ENCODE measurements at places on chromosomes 3 and 15.
A peak's percentile ranks its signal among the peaks of the same experiment; 100 is the strongest.

DNA sequence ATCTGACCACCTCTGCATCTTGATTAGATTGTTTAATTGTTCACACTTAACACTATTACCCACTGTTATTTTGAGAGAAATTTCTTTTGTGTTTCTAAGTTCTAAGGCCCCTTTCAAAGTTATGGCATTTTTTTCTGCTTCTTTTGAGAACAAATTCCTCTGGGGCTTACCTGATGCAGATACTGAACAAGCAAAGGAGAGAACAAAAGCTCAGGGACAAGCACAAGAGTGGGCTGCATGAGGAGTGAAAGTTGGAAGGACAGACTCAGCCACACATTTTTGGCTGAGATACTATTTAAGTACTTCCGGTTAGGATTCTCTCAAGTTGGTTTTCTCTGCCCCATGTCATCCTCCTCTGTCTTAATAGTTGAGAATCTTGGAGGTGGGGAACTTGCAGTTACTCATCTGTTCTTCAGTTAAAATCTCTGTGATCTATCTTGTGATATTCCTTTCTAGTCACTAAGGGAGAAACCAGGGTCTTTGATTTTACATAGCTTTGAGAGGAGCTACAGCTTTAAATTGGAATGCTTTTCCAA, 54.7 kb downstream of the CMTM6 start:
- DNase-seq = no peak

DNA sequence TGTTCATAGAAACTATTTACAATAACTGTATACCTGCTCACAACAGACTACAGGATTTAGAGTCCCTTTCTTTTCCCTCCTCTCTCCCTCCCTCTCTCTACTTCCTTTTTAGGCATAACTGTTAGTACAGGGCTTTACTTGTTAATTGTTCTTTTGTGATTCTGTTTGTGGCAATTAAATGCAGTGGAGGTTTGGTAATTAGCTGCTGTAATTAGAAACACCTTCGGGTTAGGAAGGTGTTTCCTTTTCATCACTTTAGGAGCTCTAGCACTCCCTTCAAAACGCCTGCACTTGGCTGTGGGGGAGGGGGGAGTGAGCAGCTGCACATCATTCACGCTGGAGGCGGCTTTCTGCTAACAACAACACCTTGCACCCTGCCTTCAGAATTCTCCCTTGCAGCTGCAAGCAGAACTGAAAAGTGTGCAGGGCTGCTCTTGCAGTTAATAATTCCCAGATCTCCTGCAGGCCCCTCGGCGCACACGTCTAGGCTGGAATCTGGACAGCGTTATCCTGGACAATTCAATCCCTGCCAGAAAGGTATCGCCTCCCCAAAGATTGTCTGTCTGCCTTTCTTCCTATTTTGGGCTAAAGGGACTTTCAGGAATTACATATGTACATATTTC, 242.6 kb upstream of the RGMA start:
- no peak for DNase-seq

GRCh38 chr15:49622561-49622960, 1.7 kb downstream of the DTWD1 start:
- no peak for DNase-seq

- DNase-seq = no peak
These were observed 3.2 kb upstream of the ILDR1 start for GRCh38 chr3:122025296-122025695.

- DNase-seq = no peak
These were observed 1.4 kb upstream of the FOXB1 start for GRCh38 chr15:60002528-60003218.

DNA sequence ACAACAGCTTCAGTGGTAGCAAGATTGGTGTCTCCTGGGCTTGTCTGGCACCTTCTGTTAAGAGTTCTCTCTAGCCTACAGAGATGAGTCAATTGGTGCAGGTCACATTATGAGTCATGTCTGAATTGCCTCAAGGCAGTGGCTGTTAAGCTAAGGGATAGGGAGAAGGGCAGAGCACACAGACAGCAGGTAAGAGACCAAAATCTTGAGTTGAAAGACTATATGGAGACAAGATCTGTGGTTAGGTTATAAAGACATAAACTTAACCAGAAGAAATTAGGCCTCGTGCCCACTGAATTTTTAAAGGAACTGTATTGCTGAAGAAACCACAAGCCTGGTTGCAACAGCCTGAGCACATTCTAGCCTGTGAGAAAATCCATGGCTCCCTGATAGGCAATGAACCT, 19.2 kb upstream of the KPNA1 start:
- peak; percentile 75 for DNase-seq

GRCh38 chr15:74826364-74826819, at the start of gene CPLX3:
TSS of gene CPLX3 (plus strand) at chr15:74826627. CDS start at chr15:74826704, 77 bp downstream.
- DNase-seq = no peak

GRCh38 chr15:51801391-51801835, 28.0 kb upstream of the TMOD3 start:
- peak; percentile 32 for DNase-seq

DNA sequence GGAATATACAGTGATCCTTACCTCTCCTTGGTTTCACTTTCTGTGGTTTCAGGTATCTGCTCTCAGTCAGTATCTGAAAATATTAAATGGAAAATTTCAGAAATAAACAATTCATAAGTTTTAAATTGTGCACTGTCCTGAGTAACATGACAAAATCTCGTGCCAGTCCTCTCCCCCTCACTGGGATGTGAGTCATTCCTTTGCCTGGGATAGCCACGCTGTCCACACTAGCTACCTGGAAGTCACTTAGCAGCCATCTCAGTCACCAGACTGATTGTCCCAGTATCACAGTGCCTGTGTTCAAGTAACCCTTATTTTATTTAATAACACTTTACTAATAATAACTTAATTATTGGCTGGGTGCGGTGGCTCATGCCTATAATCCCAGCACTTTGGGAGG, 15.3 kb upstream of the KLHL25 start:
- no peak for DNase-seq

DNA sequence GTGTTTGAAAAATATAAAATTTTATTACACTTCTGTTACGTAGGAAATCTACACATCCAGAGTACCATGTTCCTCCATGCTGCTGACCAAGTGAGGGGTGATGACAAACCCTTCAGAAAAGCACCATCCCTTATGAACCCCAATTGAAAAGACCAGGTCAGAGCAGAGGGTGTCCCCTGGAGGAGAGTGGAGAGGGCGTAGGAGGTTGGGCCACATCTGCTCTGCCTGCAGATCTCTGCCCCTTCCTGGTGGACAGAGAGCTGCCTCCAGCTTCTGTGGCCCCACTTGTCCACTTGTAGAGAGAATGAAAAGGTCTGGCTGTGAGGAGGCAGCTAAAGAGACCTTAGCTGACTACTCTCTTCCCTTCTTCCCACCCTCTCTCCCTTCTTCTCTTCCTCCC, 55.5 kb downstream of the GLDN start:
- DNase-seq = no peak

GRCh38 chr3:10432156-10432845, 73.1 kb downstream of the ATP2B2 start:
- DNase-seq = no peak

DNA sequence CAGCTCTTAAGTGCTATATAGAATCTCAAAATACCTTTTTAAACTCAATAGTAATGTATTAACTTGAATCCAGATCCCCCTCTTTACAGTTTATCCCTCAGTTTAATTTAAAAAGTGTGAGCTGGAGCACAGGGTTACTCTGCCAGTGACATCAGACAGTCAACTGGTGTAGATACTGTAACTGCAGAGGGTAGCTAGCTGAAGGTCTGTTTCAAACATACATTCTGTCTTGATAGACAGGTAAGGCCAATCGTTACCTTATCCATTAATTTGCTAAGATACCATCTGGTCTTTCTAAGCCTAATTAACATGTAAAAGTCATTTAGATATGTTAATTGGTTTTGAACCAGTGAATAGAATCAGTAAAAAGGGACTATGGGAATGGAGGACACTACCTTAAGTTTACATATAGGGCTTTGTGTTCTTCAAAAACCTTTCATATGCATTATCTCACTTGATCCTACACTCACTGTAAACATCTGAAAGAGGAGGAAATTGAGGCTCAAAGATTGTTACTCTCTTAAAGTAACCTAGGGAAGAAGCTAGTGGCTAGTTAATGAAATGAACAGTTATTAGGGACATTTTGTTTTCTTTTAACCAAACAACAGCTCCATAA, 59.5 kb upstream of the TSPAN3 start:
- no peak for DNase-seq

DNA sequence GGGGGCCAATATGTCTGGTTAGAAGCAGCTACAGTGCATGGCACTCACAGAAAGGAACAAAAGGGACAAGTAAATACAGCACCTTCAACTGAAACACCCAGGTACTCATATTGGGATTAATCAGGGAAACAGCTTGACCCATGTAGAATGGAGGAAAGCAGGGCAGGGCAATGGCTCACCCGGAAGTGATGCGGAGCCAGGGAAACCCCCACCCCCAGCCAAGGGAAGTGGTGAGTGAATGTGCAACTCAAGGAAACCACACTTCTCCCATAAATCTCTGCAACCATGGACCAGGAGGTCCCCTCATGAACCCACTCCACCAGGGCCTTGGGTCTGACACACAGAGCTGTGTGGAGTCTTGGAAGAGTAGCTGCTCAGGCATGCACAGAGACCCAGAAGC, 117.1 kb downstream of the MTHFS start:
- DNase-seq = no peak

GRCh38 chr3:139117136-139117675, 72.5 kb upstream of the PRR23C start:
- peak; percentile 38 for DNase-seq

GRCh38 chr15:51184627-51185026, 89.9 kb upstream of the TNFAIP8L3 start:
- no peak for DNase-seq

- DNase-seq = peak; percentile 43
These were observed 62.6 kb downstream of the SLC7A14 start for GRCh38 chr3:170523248-170523647.

GRCh38 chr15:24675332-24676144, at the start of gene NPAP1:
TSS of gene NPAP1 (plus strand) at chr15:24675775. CDS start at chr15:24675868, 93 bp downstream.
- no peak for DNase-seq

DNA sequence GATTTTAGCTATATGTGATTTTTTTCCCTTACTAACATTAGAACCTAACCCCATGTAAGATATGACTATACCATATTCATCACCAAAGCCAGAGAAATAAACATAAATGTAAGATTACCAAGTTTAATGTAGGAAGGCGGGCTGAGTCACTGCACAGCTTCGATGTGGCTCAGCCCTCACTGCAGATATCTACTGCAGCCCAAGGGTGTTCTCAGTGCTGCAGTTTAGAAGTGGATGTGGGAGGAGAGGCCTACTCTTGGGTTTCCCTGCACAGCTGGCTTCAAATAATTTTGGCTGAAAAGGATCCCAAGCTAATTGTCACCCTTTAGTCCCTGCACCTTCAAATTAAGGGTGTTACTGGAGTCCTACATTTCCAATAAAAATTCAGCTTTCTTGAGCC, 9.3 kb downstream of the ARPP19 start:
- DNase-seq = peak; percentile 76

- no peak for DNase-seq
These were observed 10.5 kb downstream of the NR2C2 start for GRCh38 chr3:14957925-14958324.

GRCh38 chr15:71201477-71201876, 86.2 kb downstream of the THSD4 start:
- no peak for DNase-seq

GRCh38 chr3:159887911-159888310, 100.7 kb upstream of the IL12A start:
- DNase-seq = no peak

GRCh38 chr15:64990168-64990470, 405 bp upstream of the SPG21 start:
- no peak for DNase-seq

- DNase-seq = no peak
These were observed 57.7 kb downstream of the GATM start for GRCh38 chr15:45320581-45321205.

DNA sequence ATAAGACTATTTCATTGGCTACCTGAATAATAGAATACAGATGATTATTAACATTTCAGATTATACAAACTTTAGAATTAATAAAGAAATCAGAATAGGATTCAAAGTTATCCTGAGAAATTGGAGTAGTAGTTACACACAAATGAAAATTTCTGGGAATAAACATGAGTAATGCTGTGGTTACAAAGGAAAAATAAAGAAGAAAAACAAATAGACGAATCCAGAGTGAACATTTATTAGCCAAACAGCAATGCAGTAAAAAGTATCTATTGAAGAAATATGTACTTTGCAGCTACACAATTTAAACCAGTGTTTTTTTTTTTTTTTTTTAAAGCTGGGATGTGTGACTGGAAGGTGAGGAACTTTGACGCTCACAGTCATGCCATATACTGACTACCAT, 1159.2 kb downstream of the TUSC7 start:
- no peak for DNase-seq

GRCh38 chr3:5134499-5134898, 12.4 kb downstream of the ARL8B start:
- DNase-seq = no peak

GRCh38 chr3:70531063-70531657, 218.7 kb upstream of the MDFIC2 start:
- peak; percentile 15 for DNase-seq

DNA sequence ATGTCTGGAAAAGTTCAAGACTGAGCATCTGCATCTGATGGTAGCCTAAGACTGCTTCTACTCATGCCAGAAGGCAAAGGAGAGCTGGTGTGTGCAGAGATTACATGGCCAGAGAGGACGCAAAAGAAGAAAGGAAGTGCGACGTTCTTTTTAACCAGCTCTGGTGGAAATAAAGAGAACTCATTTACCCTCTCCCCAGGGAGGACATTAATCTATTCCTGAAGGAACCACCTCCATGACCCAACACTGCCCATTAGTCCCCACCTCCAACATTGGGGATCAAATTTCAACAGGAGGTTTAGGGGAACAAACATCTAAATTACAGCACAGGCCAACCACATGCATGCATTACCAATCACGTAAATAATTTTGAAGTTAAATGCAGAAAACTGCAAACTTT, 1.5 kb upstream of the NCK1 start:
- DNase-seq = no peak

DNA sequence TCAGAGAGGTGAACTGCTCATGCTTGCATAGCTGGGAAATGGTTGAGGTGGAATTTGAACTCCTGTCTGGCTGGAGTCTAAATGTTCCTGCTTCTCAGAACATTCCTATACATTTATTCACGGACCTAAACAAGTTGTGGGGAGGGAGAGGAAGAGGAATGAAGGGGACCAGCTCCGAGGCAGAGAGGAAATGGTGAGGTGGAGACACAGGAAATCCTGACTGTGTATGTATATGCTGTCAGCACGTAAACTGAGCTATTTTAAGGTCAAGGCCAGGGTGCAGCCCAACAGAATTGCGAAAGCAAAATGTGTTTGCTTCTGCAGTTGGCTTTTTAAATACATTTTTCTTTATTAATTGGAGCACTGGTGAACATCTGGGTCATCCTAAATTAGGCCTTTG, 74.1 kb upstream of the POMGNT2 start:
- peak; percentile 98 for DNase-seq

DNA sequence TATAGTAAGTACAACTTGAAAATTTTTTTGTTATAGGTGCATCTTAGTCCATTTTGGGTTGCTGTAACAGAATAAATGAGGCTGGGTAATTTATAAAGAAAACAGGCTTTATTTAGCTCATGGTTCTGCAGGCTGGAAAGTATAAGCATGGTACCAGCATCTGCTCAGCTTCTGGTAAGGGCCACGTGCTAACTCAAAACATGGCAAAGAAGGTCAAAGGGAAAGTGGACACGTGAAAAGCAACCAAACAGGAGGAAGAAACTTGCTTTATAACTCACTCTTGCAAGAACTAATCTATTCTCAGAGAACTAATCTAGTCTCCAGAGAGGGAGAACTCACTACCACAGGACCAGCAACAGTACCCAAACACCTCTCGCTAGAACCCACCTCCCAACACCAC, 9.1 kb downstream of the HDGFL3 start:
- DNase-seq = no peak

Measured in HCEC 1CT (cell line).